ENCODE measurements at places on chromosomes 2 and 18.

- DNase-seq = no peak
These were observed 96.6 kb downstream of the INHBB start for GRCh38 chr2:120442541-120442922.

DNA sequence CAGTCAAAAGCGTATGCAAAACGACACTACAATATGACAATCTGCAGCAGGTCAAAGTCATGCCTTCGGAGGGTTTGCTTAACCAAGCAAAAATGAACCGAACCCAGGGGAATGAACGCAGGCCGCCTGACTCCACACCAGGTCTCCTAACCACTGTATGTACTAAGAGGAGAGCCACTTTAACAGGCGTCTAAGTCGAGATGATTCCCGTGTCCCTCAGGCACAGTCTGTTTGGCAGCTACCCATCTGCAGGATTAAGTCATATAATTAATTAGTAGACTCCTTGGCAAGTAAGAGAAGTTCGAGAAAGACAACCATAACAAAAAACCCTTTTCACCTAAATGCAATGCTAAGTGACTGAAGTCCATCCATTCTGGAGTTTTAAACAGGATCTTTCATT is 15.2 kb downstream of the CYB5A start:
- DNase-seq = no peak

- no peak for DNase-seq
These were observed 35.6 kb downstream of the RAD51AP2 start for GRCh38 chr2:17482651-17483050.

DNA sequence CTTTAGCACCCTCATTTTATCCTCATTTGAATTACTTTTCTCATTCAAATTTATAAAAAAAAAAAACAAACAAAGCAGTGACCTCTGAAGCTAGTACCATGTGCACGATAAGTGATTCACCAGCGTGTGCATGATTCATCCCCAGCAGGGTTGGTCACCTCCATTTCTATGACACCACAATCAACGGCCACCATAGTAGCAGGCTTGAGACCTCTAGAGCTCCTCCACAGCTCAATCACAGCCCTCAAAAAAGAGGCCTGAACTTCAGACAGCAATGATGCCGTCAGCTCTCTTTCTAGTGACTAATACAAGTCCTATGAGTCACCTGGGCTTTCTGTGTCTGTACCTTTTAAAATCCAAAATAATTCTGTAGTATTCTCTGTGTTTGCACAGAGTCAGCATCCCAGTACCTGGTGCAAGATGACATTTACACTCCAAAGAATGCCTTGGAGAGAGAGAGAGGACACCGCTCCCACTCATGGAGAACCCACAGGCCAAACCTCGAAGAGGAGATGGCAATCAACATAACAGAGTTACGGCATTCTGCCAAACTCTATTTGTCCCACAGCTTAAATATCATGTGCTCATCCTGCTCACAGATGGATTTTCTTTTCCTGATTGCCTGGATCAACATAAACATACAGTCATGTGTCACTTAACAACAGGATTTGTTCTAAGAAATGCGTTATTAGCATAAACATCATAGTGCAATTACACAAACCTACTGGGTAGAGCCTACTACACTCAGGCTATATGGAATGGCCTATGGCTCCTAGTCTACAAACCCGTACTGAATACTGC is 58.7 kb downstream of the L3MBTL4 start:
- no peak for DNase-seq
